ENCODE measurements at places on chromosomes 3 and 15.

- DNase-seq: no peak
Measured at GRCh38 chr3:183301937-183302580, 49.0 kb downstream of the B3GNT5 start.

DNA sequence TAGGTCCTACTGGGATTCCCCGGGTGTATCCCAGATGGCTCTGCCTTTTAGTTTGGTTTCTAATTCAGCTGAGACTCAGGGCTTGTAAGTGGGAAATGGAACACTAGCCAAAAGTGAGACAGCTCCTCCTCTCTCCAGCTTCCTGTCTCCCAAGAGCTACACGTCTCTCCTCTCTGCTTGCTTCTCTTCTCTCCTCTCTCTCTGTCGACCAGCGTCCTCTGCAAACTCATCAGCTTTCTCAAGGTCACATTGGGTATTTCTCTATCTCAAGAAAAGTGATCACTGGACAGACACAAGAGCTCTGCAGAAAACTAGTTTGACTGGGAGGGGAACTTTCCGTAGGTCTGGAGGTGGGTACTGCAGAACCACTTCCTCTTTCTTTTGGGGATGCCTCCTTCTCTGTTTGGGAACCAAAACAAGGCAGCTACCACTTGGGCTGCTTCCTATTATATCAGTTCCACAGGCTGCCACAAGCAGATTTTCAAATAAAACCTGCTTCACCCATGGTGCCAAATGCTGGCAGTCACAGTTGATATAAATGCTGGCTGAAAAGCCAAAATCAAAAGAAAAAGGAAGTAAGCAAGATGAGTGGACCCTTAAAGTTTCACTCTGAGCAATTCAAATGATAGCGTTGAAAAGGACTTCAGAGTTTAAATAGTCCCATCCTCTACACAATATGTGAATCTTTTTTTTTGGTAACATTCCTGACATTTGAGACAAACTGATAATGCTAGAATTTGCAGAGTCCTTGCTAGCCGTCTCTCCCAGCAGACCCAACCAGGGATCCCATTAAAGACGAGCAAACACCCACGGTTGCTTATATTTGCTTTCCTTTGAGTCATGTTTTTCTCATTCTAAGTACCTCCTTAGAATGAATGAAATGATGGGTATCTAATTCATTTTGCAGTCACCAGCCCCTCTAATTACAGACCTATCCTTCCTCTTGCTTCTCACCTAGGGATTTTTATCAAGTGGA lies 7.2 kb upstream of the DYNC1LI1 start:
- no peak for DNase-seq

DNA sequence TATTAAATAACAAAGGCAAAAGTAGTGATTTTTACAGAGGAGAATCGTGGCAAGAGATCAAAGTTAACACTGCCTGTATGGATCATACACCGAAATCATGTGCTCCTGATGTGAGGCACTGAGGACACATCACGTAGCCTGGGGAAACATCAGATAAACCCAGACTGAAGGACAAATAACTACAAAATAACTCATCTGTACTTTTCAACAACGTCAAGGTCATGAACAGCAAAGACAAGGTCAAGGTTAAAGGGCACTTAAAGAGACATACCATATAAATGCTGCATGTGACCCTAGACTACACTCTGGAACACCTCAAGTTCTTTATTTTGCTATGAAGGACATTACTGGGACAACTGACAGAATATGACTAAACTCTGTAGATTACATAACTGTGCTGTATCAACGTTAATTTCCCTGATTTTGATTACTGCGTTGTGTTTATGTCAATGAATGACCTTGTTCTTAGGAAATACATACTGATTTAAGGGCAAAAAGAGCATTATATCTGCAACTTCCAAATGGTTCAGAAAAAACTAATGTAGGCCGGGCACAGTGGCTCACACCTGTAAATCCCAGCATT lies 48.1 kb downstream of the CHSY1 start:
- DNase-seq: no peak

- DNase-seq: no peak
Measured at GRCh38 chr3:129182390-129183185, 1.1 kb downstream of the CNBP start.

DNA sequence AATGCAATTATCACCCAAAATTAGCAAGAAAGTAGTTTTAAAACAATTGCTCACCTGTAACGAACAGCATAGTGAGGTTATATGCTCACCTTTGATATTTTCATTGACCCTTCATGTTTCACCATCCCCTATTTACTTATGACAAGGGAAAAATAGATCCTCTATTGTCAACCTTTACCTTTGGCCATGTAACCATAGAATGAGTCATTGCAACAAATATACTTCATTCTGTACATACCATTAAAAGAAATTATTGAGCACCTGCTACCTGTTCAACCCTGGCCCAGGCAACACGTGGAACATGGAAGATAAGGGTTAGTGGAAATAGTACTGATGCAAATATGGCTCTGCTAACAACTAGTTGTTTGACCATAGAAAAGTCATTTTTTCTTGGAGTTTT lies 20.2 kb downstream of the LSAMP start:
- no peak for DNase-seq

DNA sequence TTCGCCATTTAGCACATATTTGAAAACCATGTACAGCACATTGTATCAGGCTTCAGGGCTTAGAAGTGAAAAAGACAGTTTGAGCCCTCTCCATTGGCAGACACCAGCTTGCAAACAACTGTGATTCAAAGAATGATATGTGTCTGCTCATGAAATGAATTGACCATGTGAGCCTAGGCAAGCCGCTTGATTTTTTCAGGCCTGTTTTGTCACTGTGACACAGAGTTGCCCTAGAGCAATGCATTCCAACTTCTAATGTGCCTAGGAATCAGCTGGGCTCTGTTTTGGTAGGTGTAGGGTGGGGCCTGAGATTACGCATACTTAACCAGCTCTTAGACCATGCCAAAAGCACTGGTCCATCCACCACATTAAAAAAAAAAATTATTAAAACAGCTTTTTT lies 53.0 kb downstream of the ATP2C1 start:
- no peak for DNase-seq

- no peak for DNase-seq
Measured at GRCh38 chr3:69866988-69867720, 127.9 kb downstream of the MITF start.

Data from glutamatergic neuron (in vitro differentiated cells).